ENCODE measurements at places on chromosomes 1 and 21. TPM values are rescaled to one million over a fixed set of nuclear protein-coding genes. Genes with fewer than 3 reads are reported as not detected.

The AQP10 gene
- not detected for total RNA-seq

The CLDN17 gene
- total RNA-seq: not detected

The ACTN2 gene
- 14.2 TPM for total RNA-seq

The PLCH2 gene
- 7.0 TPM for total RNA-seq

The WDR64 gene
- total RNA-seq: not detected

The ICOSLG gene
- 2.7 TPM for total RNA-seq

The KCNK2 gene
- total RNA-seq: 3.3 TPM

The TRIM58 gene
- 3.1 TPM for total RNA-seq

The HSPB7 gene
- 13.0 TPM for total RNA-seq

The SPRR2B gene
- total RNA-seq: not detected

The SELENOF gene
- 247 TPM for total RNA-seq

The ZBTB8B gene
- 0.79 TPM for total RNA-seq

The LRRC71 gene
- total RNA-seq: 0.16 TPM

The VPS72 gene
- total RNA-seq: 32.1 TPM

The ZMPSTE24 gene
- total RNA-seq: 67.8 TPM

The BRDT gene
- total RNA-seq: not detected

The KIF26B gene
- total RNA-seq: 12.2 TPM

The OR6K6 gene
- not detected for total RNA-seq

The CGN gene
- 5.9 TPM for total RNA-seq
